Esophagus muscularis mucosa (tissue), 4 donors: ENCODE measurements at places on chromosomes 11 and 22. TPM values are rescaled to one million over a fixed set of nuclear protein-coding genes. Genes with fewer than 3 reads are reported as not detected.

The PGR gene
- total RNA-seq: 7.5 TPM

DNA sequence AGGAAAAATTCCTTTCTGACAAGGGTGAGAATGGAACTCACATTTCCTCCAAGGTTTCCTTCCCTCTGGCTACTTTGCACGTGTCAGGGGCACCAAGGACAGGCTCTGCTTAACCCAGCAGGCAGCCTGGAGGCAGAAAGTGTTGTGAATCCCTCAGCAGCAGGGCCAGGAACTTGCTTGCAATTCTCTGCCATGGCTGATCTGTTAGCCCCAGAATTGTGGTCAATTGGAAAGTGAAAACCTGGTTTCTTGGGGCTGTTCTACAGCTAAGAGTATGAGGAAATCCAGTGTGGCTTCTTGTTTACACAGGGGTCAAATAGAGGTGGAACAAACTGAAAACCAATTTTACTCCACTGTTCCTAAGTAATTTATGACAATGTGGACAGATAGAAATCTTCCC is 38.3 kb upstream of the CEP295 start:
- DNase-seq: no peak
- no peak overlapping the region for H3K27ac ChIP-seq
- no peaks in the 10 kb centered on the region for H3K4me1 ChIP-seq
- H3K4me3 ChIP-seq: no peak overlapping the region
- H3K36me3 ChIP-seq: no peaks in the 10 kb centered on the region
- no peaks in the 10 kb centered on the region for H3K27me3 ChIP-seq

GRCh38 chr11:70454197-70454767 is 56.0 kb downstream of the CTTN start:
- H3K4me3 ChIP-seq: no peak overlapping the region
- H3K4me1 ChIP-seq: no peaks in the 10 kb centered on the region
- H3K27ac ChIP-seq: no peak overlapping the region
- H3K27me3 ChIP-seq: no peaks in the 10 kb centered on the region

The APOBEC3G gene
- 5.7 TPM for total RNA-seq

DNA sequence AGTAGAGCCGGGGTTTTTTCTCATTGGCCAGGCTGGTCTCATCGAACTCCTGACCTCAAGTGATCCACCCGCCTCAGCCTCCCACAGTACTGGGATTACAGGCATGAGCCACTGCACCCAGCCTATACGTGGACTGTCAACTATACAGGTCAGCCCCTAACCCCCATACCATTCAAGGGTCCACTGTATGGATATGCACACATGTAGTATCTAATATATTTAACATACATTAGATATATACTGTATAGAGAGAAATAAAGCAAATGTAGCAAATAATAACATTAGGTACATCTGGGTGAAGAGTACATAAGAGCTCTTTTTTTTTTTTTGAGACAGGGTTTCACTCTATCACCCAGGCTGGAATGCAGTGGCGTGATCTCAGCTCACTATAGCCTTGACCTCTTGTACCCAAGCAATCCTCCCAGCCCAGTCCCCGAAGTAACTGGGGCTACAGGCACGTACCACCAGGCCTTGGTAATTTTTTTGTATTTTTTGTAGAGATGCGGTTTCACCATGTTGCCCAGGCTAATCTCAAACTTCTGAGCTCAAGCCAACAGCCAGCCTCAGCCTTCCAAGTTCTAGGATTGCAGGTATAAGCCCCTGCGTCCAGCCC is 1.5 kb upstream of the ATP5MGL start:
- H3K4me3 ChIP-seq: no peak overlapping the region
- no peaks in the 10 kb centered on the region for H3K27me3 ChIP-seq
- H3K36me3 ChIP-seq: no peaks in the 10 kb centered on the region
- DNase-seq: no peak
- H3K27ac ChIP-seq: no peak overlapping the region
